ENCODE measurements at places on chromosomes 16 and 17. TPM values are rescaled to one million over a fixed set of nuclear protein-coding genes. Genes with fewer than 3 reads are reported as not detected.
A peak's percentile ranks its signal among the peaks of the same experiment; 100 is the strongest.

- H3K4me3 ChIP-seq = no peak overlapping the region
- no peak for DNase-seq
- H3K27ac ChIP-seq = no peak overlapping the region
- H3K27me3 ChIP-seq = no peaks in the 10 kb centered on the region
Measured at GRCh38 chr16:56836410-56837230, 28.4 kb upstream of the SLC12A3 start.

- H3K4me3 ChIP-seq = no peak overlapping the region
- no peak overlapping the region for H3K27ac ChIP-seq
- H3K27me3 ChIP-seq = peaks cover 79% of the 10 kb centered on the region
- H3K4me1 ChIP-seq = peaks cover 7% of the 10 kb centered on the region
- no peak for DNase-seq
- no peaks in the 10 kb centered on the region for H3K36me3 ChIP-seq
Measured at GRCh38 chr16:2809149-2809760, 7.8 kb upstream of the PRSS21 start.

- H3K27ac ChIP-seq = no peak overlapping the region
- no peak overlapping the region for H3K4me3 ChIP-seq
- H3K36me3 ChIP-seq = no peaks in the 10 kb centered on the region
- DNase-seq = no peak
- H3K27me3 ChIP-seq = no peaks in the 10 kb centered on the region
Measured at GRCh38 chr16:17237350-17237944, 233.3 kb downstream of the XYLT1 start.

DNA sequence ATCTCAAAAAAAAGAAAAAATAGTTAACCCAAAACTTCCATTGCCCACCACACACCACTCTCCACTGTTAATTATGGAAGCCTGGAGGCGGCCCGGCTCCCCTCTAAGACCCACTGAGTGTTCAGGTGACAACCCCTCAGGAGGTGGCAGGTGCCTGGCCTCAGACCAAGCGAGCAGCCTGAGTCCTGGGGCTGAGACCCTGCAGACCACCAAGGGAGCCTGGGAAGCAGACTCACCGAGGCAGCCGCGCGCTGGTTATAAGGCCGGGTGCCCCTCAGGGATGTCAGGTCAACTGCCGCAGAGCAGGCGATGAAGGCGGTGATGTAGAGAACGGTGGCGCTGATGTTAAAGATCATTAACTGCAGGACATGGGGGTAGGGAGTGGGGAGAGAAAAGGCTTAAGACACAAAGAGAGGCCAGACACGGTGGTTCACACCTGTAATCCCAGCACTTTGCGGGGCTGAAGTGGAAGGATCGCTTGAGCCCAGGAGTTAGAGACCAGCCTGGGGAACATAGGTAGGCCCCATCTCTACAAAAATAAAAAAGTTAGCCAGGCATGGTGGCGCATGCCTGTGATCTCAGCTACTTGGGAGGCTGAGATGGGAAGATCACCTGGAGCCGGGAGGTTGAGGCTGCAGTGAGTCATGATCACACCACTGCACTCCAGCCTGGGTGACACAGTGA, 13.3 kb downstream of the ARL2BP start:
- DNase-seq = no peak
- H3K27me3 ChIP-seq = no peaks in the 10 kb centered on the region
- no peak overlapping the region for H3K27ac ChIP-seq
- peaks cover 39% of the 10 kb centered on the region for H3K36me3 ChIP-seq
- H3K4me1 ChIP-seq = peaks cover 17% of the 10 kb centered on the region
- H3K4me3 ChIP-seq = no peak overlapping the region

GRCh38 chr16:73319737-73320136, 271.8 kb upstream of the ZFHX3 start:
- no peak overlapping the region for H3K27ac ChIP-seq
- DNase-seq = no peak
- H3K4me1 ChIP-seq = no peaks in the 10 kb centered on the region
- H3K27me3 ChIP-seq = no peaks in the 10 kb centered on the region
- H3K4me3 ChIP-seq = no peak overlapping the region

DNA sequence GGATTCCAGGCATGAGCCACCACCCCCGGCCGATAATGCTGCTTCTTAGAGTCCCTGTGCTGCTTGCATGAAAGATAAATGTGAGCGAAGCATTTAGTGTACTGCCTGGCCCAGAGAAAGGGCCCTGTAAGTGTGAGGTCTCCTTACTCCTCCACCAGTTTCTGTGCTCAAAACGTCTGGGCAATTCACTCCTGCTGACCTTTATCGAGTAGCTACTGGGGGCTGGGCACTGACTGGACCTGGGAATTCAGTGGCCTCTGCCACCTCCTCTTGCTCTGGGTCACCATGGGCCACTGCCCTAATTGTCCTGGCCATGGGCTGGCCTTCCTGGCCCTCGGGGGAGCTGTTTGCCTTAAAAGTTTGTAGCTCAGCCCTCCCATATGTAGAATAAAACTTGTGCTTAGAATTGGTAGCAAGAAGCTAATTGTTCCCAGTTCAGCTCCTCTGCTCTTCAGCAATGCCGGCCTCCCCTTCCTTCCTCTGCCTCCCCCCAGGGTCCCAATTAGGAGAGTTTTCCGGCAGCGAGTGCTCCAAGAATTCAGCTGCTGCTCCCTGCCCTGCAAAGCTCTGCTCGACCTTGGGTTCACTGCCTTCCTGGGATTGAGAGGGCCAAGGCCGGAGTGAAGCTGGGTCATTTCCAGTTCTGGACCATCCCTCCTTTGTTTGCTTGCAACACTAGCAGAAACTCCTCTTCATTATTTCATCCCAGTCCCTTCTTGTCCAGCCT, 98.9 kb upstream of the CDC42EP4 start:
- DNase-seq = no peak
- no peaks in the 10 kb centered on the region for H3K36me3 ChIP-seq
- no peaks in the 10 kb centered on the region for H3K27me3 ChIP-seq
- H3K4me3 ChIP-seq = no peak overlapping the region
- peak overlapping the region; percentile 67 for H3K27ac ChIP-seq

GRCh38 chr17:18905226-18905625, 46.7 kb upstream of the SLC5A10 start:
- H3K27ac ChIP-seq = no peak overlapping the region
- no peak overlapping the region for H3K4me3 ChIP-seq
- DNase-seq = no peak
- H3K4me1 ChIP-seq = no peaks in the 10 kb centered on the region

- H3K27ac ChIP-seq = no peak overlapping the region
- no peaks in the 10 kb centered on the region for H3K36me3 ChIP-seq
- H3K27me3 ChIP-seq = no peaks in the 10 kb centered on the region
- peaks cover 100% of the 10 kb centered on the region for H3K4me1 ChIP-seq
- no peak for DNase-seq
Measured at GRCh38 chr17:46180892-46181274, 12.3 kb downstream of the KANSL1 start.

DNA sequence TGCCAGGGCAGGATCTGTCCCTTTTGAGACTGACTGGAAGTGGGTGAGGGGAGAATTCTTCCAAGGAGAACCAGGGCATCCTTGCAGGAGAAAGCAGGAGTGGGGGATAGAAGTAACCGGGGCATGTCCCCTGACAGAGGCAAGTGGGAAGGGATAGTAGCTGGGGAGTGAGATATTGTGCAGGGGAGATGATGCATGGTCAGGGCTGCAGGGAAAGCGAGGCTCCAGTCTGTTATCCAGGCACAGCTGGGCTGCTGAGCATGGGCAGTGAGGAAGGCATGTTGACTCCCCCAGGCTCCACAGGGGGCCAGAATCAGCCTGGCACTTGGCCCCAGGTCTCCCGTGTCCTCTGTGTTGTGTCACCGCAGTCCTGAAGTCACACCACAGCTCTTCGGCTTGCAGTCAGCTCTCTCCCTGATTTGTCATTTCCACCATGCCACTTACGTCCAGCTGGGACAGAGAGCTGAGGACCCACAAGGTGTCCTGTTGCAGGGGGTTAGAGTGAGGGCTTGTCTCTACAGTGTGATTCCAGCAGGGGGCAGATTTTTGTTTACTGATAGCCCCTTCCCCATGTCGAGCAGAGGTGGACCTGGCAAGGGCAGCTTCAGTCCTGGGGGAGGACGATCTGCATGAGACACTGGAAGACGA, 40.9 kb downstream of the B9D1 start:
- peaks cover 16% of the 10 kb centered on the region for H3K36me3 ChIP-seq
- H3K27me3 ChIP-seq = no peaks in the 10 kb centered on the region
- no peak for DNase-seq
- peaks cover 35% of the 10 kb centered on the region for H3K4me1 ChIP-seq
- H3K4me3 ChIP-seq = no peak overlapping the region

- H3K27me3 ChIP-seq = no peaks in the 10 kb centered on the region
- H3K4me1 ChIP-seq = peaks cover 6% of the 10 kb centered on the region
- H3K27ac ChIP-seq = no peak overlapping the region
- no peak for DNase-seq
Measured at GRCh38 chr16:87701078-87701460, 64.7 kb downstream of the KLHDC4 start.

DNA sequence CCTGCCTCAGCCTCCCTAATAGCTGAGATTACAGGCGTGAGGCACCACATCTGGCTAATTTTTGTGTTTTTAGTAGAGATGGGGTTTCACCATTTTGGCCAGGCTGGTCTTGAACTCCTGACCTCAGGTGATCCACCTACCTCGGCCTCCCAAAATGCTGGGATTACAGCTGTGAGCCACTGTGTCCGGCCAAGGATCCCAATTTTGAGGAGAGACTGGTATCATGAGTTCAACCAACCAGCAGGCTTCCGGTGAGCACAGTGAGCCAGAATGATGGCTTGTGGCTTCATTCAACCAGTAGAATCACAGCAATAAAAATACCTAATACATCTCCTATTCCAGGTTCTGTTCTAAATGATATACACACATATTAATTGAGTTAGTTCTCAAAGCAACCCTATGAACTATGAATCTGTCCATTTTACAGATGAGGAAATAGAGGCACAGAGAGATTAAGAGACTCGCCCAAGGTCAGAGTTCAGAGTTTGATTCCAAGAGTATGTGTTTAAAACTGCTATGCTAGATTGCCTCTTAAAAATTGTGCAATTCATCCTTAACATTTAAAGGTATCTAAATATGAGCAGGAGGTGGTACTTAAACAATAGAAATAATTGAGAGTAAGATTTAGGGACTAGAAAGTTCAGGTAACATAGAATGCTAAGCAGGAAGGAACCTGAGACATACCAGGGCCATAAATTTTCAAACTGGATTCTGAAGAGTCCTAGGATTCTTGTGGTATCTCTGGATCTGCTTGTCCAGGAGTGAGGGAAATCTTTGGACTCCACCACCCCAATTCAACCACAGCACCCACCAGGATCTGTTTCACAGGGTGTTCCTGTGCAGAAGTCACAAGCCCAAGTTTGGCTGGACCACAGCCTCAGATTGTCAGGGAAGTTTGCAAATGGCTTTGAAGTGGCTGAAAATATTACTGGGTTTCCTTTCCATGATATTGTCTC, 25.1 kb downstream of the CCDC42 start:
- H3K27ac ChIP-seq = no peak overlapping the region
- H3K36me3 ChIP-seq = no peaks in the 10 kb centered on the region
- no peaks in the 10 kb centered on the region for H3K4me1 ChIP-seq

DNA sequence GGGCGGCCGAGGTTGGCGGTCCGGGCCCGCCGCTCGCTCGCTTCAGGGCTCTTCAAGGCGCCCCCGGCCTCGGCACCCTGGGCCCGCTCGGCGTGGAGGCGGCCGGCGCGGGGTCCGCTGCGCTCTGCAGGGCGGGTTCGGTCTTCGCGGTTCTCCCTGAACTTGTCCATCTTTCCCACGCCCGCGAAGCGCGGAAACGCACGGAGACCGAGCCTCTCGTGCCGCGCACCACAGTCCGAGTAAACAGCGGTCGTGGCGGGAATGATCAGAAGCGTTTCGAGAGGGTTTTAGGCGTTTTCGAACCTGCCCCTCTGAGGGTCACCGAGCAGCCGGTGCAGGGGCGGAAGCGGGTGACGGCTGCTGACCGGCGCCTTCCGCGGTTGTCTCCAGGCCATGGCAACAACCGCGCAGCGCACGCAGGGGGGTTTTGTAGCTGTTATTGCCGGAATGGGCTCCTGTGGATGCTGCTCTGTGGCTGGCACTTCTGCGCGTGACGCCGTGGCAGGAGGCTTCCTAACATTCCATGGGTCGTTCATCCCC, 414 bp downstream of the NARF start:
- peak overlapping the region; percentile 100 for H3K27ac ChIP-seq
- H3K27me3 ChIP-seq = no peaks in the 10 kb centered on the region

DNA sequence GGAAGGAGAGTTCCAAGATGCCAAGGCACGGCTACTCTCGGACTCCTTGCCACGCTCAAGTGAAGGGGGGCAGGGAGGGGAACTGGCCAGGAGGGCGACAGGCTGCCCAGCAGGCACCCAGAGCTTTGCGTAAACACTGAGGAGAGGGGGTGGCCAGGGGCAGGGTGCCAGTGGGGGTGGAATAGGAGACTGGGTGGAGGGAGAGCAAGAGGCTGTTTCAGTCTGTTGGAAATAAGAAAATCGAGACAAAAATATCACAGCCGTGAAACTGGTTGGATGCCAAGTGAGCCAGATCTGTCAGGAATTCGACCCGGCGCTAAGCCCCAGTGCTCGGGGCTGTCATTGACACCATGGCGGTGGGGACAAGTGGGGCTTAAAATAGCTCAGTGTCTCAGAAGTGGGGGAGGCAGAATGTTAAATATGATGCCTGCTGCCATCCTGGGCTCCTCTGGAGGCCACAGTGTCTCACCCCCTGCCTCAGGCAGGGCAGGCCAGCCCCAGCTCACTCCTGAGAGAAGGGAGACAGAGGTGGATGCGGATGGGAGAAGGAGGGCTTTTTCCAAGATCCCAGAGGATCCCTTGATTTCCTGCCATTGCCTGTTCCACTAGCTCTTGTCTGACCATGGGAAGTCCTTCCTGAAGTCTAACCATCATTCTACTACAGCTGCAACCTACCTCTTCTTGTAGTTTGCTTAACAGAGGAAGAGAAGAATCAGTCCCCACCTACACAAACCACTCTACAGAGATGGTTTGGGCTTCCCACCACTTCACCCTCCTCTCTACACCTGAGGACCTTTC, 9.5 kb downstream of the PNMT start:
- DNase-seq = peak; percentile 66
- peak overlapping the region; percentile 6 for H3K4me3 ChIP-seq
- H3K36me3 ChIP-seq = peaks cover 11% of the 10 kb centered on the region
- H3K27ac ChIP-seq = peak overlapping the region; percentile 92
- peaks cover 69% of the 10 kb centered on the region for H3K4me1 ChIP-seq

GRCh38 chr16:87603684-87604633, 1.7 kb downstream of the JPH3 start:
- H3K36me3 ChIP-seq = no peaks in the 10 kb centered on the region
- peaks cover 95% of the 10 kb centered on the region for H3K27me3 ChIP-seq
- no peak overlapping the region for H3K27ac ChIP-seq

GRCh38 chr16:89261691-89262563, 44.4 kb downstream of the ZNF778 start:
- H3K4me1 ChIP-seq = peaks cover 8% of the 10 kb centered on the region
- H3K27ac ChIP-seq = peak overlapping the region; percentile 30
- H3K27me3 ChIP-seq = peaks cover 13% of the 10 kb centered on the region
- H3K36me3 ChIP-seq = peaks cover 16% of the 10 kb centered on the region
- DNase-seq = no peak

- no peak for DNase-seq
- H3K36me3 ChIP-seq = no peaks in the 10 kb centered on the region
- peaks cover 62% of the 10 kb centered on the region for H3K4me1 ChIP-seq
- H3K27ac ChIP-seq = peak overlapping the region; percentile 99
- H3K27me3 ChIP-seq = no peaks in the 10 kb centered on the region
Measured at GRCh38 chr16:69566981-69567680, 1.4 kb downstream of the NFAT5 start.

Gene OR4D1
- not detected for total RNA-seq

Gene SHISA6
- total RNA-seq = 0.66 TPM

Gene BLMH
- 14.9 TPM for total RNA-seq

Gene CLEC19A
- total RNA-seq = not detected

Gene ATP6V0D1
- total RNA-seq = 65.8 TPM

Gene KCNH6
- not detected for total RNA-seq

Gene CEP95
- 10.1 TPM for total RNA-seq

Gene SLFN14
- total RNA-seq = not detected

Gene CD300C
- total RNA-seq = 0.71 TPM

Gene IRF8
- total RNA-seq = 2.7 TPM

Gene PYDC1
- not detected for total RNA-seq

Gene ALOX15B
- total RNA-seq = not detected

Gene NOS2
- 0.19 TPM for total RNA-seq

Gene SKAP1
- total RNA-seq = 0.27 TPM

Gene HAPSTR1
- total RNA-seq = 52.3 TPM
